HCT116 (cell line): ENCODE measurements at places on chromosomes 3 and 15.

GRCh38 chr3:112979244-112979832, 4.4 kb upstream of the CD200R1 start:
- DNase-seq: peak; percentile 13

DNA sequence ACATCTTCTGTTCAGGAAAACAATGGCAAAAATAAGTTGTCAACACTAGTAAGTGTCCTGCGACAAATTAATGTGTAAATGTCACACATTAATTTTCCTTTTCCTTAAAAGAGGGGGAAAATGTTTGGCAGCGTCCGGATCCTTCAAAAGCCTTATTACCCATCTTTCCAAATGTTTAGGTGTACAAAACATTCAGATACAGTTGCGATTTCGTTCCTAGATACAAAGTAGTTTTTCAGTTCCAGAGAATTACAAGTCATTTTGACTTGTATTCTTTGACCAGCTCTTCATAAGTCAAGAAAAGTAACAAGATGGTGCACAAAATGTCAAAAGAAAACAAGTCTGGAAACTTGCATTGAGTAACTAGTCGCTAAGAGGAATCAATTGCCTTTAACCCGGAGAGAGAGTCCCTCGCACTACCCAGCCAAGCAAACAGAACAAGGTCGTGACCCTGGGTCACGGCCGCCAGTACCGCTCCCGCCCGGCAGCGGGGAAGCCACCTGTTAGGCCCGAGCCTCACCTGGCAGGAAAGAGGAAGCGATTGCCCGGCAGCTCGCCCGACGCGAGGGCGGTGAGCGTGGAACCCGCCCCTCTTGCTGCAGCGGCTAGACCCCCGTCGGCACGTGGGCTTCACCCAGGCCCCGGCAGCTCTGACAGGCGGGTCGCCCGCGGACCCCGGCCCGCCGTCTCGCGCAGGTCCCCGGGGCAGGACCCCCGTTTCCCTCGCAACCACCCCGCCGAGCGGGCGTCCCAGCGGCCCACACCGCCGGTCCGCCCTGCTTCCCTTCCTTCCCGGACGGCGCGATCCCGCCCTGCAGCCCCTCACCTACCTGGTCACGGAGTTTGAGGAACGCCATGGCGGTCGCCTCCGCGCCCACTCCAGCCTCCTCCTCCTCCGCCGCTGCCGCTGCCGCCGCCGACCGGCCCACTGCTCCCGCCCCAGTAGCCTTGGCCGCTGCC, 61.0 kb upstream of the ANKRD28 start:
- no peak for DNase-seq

DNA sequence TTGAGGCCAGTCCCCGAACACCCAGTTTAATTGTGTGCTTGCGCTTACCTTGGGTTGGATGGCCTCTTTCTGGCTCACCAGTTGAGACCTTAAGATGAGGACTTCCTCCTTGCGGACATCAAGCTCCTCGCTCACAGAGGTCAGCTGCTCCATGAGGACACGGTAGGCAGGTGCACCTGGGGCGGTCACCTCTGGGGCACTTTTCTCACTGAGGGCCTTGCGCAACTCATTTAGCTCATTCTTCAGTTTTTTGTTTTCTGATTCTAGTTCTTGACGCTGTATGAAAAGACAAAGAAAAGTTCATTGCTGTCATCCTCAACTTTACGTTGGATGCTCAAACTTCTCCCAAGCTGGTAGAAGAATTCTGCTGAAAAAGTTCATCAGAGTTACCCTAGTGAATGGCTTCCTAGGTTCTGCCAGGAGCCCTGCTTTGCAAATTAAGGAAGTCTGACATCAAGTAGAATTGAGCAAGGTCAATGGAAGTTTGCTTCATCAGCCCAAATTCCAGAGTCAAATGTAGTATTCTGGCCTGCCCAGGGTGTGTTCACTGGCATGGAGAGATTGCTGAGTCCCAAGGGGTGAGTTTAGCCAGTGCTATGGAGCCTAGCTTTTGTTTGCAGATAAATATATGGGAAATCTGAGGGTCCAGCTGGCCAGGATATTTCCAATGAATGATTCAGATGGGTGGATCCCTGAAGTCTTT, 55.8 kb upstream of the MYO5C start:
- DNase-seq: no peak

DNA sequence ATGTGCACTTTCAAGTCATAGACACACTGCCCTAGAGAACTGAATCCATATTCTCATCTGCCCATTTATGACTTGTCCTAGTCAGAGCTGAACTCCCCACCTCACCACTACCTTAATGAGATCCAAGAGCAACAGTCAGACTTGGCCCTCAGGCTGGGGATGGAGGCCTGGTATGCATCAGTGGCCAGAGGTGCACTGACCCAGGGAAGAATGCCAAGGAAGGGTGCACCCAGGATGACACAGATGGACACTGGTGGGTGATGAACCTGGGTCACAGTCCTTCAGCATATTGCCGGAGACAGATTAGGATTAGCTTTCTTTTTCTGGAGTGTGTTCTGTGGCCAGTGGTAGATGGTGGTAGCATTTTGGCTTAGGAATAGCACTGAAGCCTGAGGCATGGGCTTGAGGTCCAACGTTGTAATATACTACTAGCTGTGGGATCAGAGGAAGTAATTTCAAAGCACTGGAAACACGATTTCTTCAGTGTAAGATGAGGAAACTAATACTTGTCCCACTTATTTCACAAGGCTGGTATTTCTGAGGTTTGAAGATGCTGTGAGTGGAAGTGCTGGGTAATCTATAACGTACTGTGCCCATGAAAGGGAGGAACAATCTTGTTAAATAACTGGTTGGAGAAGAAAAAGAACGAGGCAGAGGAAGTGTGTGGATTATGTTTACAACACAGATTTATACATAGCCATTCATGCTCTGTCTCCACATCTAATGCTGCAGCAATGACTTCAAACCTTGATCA, 265.0 kb downstream of the THRB start:
- no peak for DNase-seq

DNA sequence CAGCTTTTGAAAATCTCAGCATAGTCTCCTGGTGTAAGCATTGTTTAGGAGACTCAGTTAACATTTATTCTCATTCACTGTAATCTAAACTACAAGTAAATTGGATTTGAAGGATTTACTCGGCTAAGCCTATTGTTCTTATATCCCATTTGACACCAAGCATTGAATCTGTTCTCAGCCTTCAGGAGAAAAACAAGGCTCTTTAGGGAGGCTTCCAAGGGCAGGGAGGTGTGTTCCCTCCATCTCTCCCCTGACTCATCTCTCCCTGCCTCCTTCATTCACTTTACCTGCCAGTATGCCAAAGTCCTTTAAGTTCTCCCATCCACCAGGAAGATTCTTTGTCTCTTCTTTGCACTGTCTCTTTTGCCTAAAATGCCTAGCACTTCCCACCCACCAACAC, 347.8 kb downstream of the MFSD1 start:
- DNase-seq: no peak

GRCh38 chr3:6251612-6252400, 609.1 kb upstream of the GRM7 start:
- DNase-seq: no peak

DNA sequence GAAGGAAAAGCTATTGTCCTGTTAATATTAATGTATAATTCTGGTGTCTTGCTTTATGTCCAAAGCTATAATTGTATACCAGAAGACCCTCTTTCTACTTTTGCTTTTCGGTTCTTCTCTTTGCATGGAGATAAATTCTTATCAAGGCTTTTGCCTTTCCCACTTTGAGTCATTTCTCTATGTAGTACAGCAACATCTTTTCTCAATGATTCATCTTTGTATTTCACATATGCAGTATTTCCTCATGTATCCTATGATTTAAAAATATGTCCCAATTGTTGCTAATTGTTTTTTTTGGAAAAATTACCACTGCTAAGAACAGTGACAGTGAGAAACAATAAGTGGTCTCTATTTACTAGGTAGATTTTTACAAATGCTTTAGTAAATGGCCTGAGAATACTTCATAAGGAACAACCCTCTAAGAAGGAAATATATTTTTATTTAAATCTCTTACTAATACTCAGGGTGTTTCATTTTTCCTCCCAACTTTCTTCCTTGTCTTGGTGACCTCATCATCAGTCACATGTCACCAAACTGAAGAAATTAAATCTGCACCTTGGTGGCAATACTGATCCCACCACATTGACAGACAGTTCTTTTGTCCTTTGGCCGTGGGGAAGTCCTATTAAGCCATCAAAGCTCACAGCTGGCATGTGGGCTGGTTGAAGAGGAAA, 290.6 kb downstream of the SATB1 start:
- no peak for DNase-seq

DNA sequence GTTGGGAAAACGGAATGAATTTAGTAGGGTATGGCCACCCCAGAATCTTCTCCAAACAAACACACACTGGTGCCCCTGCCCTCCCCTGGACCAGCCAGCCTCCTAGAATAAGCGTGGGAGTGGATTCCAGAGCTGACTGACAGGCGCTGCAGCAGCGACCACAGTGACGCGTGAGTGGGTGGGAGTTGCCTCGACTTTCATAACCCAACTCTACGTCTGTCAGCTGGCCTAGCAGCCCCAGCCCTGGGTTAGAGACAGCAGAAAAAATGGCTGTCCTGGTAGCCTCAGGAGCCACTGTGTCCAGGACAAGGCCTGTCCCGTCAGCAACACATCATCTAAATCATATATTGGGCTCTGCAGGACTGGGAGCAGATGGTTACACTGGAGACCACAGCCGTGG, 10.0 kb downstream of the PLA2G4B start:
- no peak for DNase-seq

DNA sequence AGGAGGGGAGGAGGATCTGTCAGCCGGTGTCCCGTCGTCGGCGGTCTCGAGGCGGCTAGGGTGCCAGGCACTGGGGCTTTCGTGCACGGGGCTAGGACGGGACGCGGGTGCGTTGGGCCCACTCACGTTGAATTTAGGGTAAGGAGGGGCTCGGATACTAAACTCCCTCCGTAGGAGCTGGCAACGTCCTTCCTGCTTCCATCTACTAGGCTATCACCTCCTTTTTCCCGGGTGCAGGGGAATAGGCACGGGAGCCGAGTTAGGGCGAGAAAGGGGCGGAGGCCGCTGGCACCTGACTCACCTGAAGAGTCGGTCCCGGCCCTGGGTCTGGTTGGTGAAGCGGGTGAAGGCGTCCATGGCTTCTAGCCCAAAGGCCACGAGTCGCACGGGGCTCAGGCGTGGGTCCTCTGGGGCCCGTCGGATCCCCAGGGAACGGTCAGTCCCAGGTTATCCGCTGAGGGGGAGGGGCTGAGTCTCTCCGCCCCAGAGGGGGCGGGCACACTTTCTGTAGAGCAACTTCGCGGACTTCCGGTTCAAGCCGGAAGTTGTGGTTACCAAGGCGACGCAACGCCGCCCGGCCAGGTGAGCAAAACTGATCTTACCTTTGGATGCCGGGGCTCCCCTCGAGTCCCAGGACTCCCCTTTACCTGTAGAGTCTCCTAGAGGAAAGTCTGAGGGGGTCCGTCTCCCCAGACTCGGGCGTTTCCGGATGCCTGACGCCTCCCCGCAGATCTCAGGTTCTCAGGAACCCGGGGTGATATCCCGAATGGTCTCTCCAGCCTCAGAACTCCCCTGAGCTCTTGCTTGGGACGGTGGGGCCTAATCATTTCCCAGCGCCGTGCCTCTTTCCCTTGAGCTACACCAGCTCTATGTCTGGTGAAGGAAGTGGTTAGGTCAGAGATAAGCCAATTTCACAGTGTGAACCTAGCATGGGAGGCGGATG, at the start of the genes PEX11A and WDR93:
PEX11A (minus strand) TSS at position 479 of the 943 bp plus-strand sequence; CDS start at position 357, 122 bp downstream.
WDR93 (plus strand) TSS at position 536 of the 943 bp plus-strand sequence. CDS start 10,936 bp downstream, outside the sequence.
- peak; percentile 59 for DNase-seq

- DNase-seq: no peak
Observed at GRCh38 chr3:151307583-151308488, 8.8 kb downstream of the GPR87 start.

GRCh38 chr3:186882150-186882524, 39.6 kb downstream of the ADIPOQ start:
- no peak for DNase-seq

GRCh38 chr15:35546511-35547381, 781 bp upstream of the DPH6 start:
- DNase-seq: no peak

GRCh38 chr3:146374146-146374545, 95.2 kb downstream of the PLSCR2 start:
- no peak for DNase-seq

- DNase-seq: no peak
Observed at GRCh38 chr15:93209690-93210445, 120.9 kb upstream of the RGMA start.

DNA sequence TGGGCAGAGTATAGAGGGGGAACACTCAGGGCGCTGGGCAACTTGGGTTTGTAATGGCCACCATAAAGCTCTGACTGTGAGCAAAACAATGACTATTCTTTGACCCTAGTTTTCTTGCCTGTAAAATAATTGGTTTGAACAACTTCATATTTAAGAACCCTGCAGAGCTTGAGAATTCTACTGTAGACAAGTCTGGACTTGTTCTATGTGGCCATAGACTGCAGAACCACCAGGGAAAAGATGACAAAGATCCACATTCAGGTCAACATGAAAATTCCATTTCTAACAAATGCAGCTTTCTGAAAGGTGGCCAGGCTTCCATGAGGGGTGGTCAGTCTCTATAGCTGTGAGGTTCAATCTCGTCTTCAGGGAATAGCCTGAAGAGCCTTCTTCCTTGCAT, 239.4 kb upstream of the LRRN1 start:
- no peak for DNase-seq

GRCh38 chr3:172046268-172046915, 7.0 kb downstream of the FNDC3B start:
- DNase-seq: no peak

DNA sequence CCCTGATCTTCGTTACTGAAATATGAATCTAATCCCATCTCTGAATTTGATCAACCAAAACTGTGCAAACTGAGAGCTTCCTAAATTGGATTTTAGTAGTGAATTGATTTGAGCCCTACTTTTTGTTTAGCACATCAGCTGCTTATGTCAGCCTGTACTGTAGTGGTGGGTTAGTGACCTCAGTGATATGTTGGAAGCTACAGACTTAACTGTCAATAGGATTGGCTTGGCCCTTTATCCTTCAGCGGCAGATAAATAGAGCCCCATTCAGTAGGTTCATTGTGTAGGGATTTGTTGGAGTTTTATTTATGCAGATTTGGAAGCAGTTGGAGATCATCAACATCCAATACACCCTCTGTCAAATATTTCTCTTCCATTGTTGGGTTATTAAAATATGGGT, 409.7 kb downstream of the SOX2 start:
- no peak for DNase-seq

GRCh38 chr3:33575311-33575710, 135.1 kb upstream of the UBP1 start:
- DNase-seq: no peak

GRCh38 chr3:139491966-139492365, 15.7 kb upstream of the RBP2 start:
- DNase-seq: no peak

- DNase-seq: no peak
Observed at GRCh38 chr15:89754361-89755154, 3.5 kb upstream of the MESP1 start.

GRCh38 chr3:5437783-5438323, 250.3 kb downstream of the EDEM1 start:
- DNase-seq: no peak

DNA sequence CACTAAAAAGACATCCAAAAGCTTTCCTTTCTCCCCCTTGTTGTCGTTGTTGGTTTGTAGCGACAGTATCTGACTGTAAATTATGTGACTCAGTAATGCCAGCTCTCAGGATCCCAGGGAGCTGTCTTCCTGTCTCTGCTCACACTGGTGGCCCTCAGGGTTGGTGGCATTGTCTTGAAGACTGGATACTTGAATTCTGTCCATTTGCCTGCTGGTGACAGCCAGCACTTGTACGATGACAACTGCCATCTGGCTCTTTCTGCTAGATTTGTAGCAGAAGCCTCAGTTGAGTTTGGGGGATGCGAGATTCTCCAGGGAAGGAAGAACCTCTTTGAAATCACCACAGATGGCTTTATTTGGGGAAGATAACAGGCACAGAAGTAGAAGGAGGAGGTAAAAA, 120.8 kb downstream of the ARPP21 start:
- DNase-seq: no peak

GRCh38 chr15:89629829-89630228, 25.4 kb downstream of the KIF7 start:
- DNase-seq: no peak
